ENCODE measurements at places on chromosomes 12 and 14.

GRCh38 chr14:99812892-99813291 lies 19.7 kb downstream of the EML1 start:
- H3K27me3 ChIP-seq, result no peaks in the 10 kb centered on the region
- no peaks in the 10 kb centered on the region for H3K36me3 ChIP-seq
- peaks cover 60% of the 10 kb centered on the region for H3K4me1 ChIP-seq
- H3K27ac ChIP-seq, result no peak overlapping the region

GRCh38 chr14:60665177-60665550 lies 15.9 kb upstream of the SIX1 start:
- no peaks in the 10 kb centered on the region for H3K4me1 ChIP-seq
- H3K4me3 ChIP-seq, result no peak overlapping the region
- peaks cover 65% of the 10 kb centered on the region for H3K27me3 ChIP-seq
- no peak for DNase-seq
- H3K36me3 ChIP-seq, result no peaks in the 10 kb centered on the region
- no peak overlapping the region for H3K27ac ChIP-seq

- H3K4me1 ChIP-seq, result no peaks in the 10 kb centered on the region
- no peaks in the 10 kb centered on the region for H3K27me3 ChIP-seq
- H3K27ac ChIP-seq, result no peak overlapping the region
- H3K36me3 ChIP-seq, result no peaks in the 10 kb centered on the region
- H3K4me3 ChIP-seq, result no peak overlapping the region
Observed at GRCh38 chr14:78156196-78156595, 14.0 kb upstream of the NRXN3 start.

GRCh38 chr12:56198836-56199235 lies 9.6 kb upstream of the SMARCC2 start:
- no peak overlapping the region for H3K4me3 ChIP-seq
- peaks cover under 1% of the 10 kb centered on the region for H3K36me3 ChIP-seq
- no peak overlapping the region for H3K27ac ChIP-seq
- no peak for DNase-seq
- H3K27me3 ChIP-seq, result no peaks in the 10 kb centered on the region

GRCh38 chr14:96909841-96910364 lies 112.7 kb downstream of the VRK1 start:
- H3K27ac ChIP-seq, result no peak overlapping the region
- H3K4me1 ChIP-seq, result no peaks in the 10 kb centered on the region

DNA sequence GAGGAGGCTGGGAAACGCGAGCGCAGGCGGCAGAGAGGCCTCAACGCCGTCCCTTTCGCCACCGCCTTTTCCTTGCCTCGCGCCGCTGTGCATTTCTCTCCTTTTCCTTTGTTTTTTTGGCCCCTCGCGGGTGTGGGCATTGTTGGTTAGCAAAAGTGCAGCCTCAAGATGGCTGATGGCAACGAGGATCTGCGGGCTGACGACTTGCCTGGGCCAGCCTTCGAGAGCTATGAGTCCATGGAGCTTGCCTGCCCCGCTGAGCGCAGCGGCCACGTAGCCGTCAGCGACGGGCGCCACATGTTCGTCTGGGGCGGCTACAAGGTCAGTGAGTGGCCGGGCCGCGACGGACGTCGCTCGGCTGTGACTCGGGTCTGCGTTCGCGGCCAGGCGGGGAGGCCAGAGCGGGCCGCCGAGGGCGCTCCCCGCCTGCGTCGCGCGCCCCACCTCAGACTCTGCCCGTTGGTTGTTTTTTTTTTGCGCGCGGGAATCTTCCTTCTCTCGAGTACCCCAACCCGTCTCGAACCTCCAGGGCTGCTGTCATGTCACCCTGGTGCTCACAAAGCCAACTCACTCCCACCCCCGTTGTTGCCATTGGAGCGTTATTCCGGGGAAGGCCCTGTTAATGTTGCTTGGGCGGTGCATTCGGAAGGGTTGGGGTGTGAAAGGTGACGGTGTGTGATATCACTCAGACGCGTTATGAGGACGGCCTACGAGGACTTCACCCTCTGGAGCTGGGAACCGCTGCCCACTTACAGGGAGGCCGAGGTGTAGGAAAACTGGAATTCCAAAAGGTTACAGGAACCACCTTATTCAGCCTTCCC lies 558 bp downstream of the KLHDC2 start:
- no peaks in the 10 kb centered on the region for H3K36me3 ChIP-seq
- H3K27me3 ChIP-seq, result no peaks in the 10 kb centered on the region
- peaks cover 12% of the 10 kb centered on the region for H3K4me1 ChIP-seq
- peak overlapping the region; percentile 87 for H3K4me3 ChIP-seq
- peak overlapping the region; percentile 100 for H3K27ac ChIP-seq

DNA sequence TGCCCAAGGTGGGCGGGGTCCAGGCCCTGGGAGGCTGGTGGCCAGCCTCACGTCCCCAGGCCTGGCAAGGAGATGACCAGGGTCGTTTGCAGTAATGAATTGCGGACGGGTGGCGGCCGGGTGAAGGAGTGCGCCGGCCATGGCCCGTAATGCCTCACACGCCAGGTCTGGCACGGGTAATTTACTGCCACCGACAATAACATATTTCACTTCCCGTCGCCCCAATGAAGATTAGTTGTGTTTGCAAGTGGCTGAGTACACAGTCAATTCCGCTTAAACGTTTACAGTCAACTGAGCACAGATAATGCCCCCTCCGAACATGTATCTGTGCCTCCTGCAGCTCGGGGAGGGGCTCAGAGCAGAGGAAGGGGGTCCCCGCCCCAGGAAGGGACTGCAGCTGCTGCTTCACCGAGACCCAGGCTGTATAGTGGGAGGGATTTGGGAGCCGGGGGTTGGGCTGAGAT lies 48.3 kb downstream of the MVK start:
- H3K36me3 ChIP-seq, result no peaks in the 10 kb centered on the region
- peaks cover 4% of the 10 kb centered on the region for H3K4me1 ChIP-seq
- no peaks in the 10 kb centered on the region for H3K27me3 ChIP-seq
- no peak overlapping the region for H3K4me3 ChIP-seq
- no peak overlapping the region for H3K27ac ChIP-seq
- no peak for DNase-seq

DNA sequence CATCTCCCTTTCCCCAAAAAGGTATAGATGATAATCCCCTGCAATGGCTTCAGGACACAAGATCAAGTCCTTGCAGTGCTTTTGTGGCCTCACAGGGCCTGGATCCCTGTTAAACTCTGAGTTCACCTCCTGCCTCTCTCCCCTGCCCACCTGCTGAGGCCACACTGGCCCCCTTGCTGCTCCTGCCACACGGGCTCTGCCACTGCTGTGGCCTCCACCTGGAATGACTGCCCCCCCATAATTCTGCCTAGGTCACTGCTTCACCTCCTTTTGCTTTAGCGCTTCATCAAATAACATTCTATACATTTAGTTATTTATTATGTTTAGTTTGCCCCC lies 653 bp upstream of the IFI27 start:
- peaks cover 8% of the 10 kb centered on the region for H3K4me1 ChIP-seq
- H3K27ac ChIP-seq, result peak overlapping the region; percentile 82
- H3K27me3 ChIP-seq, result no peaks in the 10 kb centered on the region

GRCh38 chr12:48001505-48002413 lies 2.5 kb downstream of the COL2A1 start:
- peaks cover 14% of the 10 kb centered on the region for H3K27me3 ChIP-seq
- no peak for DNase-seq
- no peaks in the 10 kb centered on the region for H3K36me3 ChIP-seq

- no peak overlapping the region for H3K4me3 ChIP-seq
- no peak for DNase-seq
- no peaks in the 10 kb centered on the region for H3K4me1 ChIP-seq
- H3K27ac ChIP-seq, result no peak overlapping the region
- H3K27me3 ChIP-seq, result no peaks in the 10 kb centered on the region
Observed at GRCh38 chr12:128715485-128715884, 108.3 kb downstream of the SLC15A4 start.

DNA sequence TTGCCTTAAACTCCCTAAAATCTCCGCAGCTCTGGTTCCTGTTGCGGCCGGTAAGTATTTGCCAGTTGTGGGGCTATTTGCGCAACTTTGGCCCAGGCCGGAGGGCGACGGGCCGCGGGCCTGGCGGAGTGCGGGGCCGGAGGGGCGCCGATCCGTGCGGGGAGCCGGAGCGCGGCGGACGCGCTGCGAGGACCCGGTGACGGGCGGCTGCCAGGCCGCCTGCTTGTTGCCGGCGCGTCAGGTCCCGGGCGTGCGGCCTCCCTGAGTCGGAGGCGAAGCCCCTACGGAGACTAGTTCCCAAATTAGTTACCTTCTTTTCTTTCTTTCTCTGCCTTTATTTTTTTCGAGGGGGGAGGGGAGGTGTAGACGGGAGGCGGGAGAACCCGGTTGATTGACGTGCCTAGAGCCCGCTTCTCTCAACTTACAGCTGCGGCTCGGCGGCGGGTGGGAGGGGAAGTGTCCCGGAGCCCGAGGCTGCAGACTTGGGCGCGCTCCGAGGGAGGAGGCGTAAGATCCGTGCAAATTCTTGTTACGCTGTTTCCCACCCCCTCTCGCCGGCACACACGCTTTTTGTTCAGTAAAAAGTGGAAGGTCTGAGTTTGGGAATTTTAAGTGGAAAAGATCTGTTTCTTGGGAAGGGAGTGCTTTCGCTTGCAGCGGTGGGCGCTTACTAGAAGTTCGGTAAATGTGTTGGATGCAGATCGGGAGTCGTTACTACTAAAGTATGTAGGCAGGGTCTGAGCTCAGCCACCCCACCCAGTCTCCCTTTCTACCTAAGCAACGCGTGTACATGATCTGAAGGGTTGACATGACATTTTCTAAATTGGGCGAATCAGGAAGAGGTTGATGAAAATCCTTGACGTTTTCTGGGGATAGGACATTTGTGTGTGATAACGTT lies 576 bp downstream of the ZBTB1 start:
- peak overlapping the region; percentile 99 for H3K27ac ChIP-seq
- no peaks in the 10 kb centered on the region for H3K27me3 ChIP-seq
- H3K4me3 ChIP-seq, result peak overlapping the region; percentile 85
- H3K36me3 ChIP-seq, result no peaks in the 10 kb centered on the region

- no peaks in the 10 kb centered on the region for H3K36me3 ChIP-seq
- no peak for DNase-seq
- no peak overlapping the region for H3K27ac ChIP-seq
- H3K4me1 ChIP-seq, result peaks cover 24% of the 10 kb centered on the region
Observed at GRCh38 chr12:132450418-132451171, 39.4 kb upstream of the FBRSL1 start.

DNA sequence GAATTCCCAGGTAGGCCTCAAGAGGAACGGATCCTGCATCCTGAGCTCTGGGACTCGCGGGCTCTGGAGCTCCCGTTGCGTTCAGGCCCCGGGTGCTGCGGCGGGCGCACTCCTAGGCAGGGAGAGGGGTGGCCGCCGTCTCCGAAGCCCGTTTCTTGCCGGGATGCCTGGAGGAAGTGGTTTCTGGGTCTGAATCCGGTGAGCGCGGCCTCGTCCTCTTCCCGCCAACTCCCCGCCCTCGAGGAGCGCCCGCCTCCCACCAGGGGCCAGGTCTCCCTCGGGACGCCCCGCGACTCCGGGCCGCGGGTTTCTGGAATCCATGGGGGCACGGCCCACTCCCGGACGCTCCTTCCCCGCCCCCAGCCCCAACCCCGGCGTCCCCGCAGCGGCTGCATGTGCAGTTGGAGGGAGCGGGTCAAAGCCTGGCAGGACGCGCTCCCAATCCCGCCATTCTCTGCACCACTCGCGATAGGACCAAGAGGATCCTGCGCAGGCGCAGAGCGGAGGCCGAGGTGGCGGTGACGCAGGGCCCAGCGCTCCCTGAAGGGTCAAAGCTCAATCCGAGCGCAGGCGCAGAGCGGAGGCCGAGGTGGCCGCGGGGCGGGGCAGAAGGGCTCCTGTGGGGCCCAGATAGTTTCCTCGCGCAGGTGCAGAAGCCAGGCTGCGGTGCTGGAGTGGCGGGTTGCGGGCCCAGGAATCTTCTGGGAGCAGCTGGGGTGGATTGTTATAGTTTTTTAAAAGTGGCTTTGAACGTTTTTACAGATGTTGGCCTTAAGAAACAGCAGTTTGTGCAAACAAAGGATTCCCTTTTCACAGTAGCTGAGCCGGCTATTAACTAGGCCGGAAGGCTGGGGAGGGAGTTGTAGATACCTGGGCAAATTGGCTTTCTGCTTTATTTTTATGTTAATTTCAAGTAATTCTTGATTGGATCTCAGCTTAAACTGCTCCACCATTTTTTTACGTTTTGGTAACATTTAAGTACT lies 796.4 kb downstream of the AACS start:
- H3K4me1 ChIP-seq, result no peaks in the 10 kb centered on the region
- peak overlapping the region; percentile 27 for H3K4me3 ChIP-seq
- H3K36me3 ChIP-seq, result no peaks in the 10 kb centered on the region
- no peak overlapping the region for H3K27ac ChIP-seq

DNA sequence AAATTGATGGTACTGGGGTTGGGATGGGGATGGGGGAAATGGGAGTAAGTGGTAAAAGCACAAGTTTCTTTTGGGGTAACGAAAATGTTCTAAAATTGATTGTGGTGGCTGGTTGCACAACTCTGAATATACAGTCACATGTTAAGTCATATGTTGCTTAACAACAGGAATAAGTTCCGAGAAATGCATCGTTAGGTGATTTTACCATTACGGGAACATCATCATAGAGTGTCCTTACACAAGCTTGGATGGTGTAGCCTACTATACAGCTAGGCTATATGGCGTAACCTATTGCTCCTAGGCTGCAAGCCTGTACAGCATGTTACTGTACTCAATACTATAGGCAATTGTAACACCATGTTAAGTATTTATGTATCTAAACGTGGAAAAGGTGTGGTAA lies 31.0 kb downstream of the ITGA7 start:
- peaks cover 8% of the 10 kb centered on the region for H3K4me1 ChIP-seq
- H3K36me3 ChIP-seq, result no peaks in the 10 kb centered on the region
- no peak overlapping the region for H3K27ac ChIP-seq
- H3K4me3 ChIP-seq, result no peak overlapping the region
- DNase-seq, result no peak

- H3K4me3 ChIP-seq, result peak overlapping the region; percentile 27
- H3K27me3 ChIP-seq, result no peaks in the 10 kb centered on the region
- H3K27ac ChIP-seq, result no peak overlapping the region
- H3K36me3 ChIP-seq, result no peaks in the 10 kb centered on the region
Observed at GRCh38 chr12:203462-204260, 10.3 kb downstream of the SLC6A12 start.
